AG04450 (cell line): ENCODE measurements at places on chromosomes 6 and 20.

DNA sequence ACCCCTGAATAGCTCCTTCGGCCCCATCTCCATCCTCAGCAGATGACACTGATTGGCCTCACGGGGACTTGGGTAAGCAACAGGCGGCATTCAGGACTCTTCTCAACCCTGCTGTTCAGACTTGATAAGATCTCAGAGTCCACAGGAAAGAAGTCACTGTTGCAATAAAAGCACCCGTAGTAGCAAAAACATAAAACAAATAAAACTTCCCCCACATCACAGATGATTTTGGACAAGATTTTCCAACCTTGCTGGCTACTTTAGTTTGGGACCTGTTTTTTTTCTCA is 17.1 kb upstream of the C20orf144 start:
- no peak for DNase-seq

GRCh38 chr6:152160346-152160745 is 352.9 kb downstream of the ESR1 start:
- no peak for DNase-seq

DNA sequence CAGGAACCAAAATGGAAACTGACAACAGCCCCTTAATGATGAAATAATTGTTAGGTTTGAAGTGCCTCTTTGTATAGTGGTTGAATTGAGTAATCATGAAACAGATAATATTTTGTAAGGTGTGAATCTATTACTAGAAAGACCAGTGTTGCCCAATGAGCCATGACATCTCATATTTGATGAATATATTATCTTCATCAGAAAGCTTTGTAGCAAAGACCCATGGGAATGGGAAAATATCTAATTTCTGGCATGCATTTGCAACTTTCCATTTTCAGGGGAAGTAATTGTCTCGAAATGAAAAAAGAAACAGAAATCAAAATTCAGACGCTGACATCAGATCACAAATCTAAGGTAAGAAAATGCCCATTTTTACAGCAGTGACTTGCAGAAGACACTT is 57.3 kb upstream of the LAMP5 start:
- no peak for DNase-seq

- no peak for DNase-seq
Measured at GRCh38 chr20:50152394-50153152, 950 bp downstream of the PEDS1 start.

DNA sequence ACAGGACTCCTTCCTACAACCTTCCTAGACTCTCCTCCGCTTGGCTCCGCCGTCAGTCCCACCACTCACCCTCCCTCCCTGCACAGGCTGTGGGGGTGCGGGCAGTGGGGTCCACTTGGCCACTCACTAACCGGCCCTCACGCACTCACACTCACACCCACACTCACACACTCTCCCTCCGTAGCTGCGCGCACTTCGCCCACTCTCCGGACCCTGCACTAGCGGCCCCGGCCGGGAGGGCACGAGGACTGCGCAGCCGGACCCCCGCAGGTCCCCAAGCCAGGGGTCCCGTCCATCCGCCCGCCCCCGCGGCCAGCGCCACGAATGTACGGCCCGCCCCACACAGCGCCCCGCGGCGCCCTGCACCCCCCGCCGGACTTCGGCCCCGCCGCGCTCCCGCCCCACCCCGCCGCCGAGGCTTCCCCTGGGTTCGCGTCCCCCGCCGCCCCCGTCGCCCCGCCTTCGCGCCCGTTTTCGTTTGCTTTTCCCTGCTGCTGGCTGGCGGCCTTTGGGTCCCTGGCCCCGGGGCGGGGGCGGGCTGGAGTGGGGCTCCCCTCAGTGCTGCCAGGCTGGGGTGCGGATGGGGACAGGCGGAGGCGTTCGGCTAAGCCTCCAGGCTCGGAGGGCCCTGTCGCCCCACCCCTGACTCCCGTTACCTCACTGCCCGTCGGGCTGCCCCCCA is 23.0 kb upstream of the SLC22A7 start:
- no peak for DNase-seq
